Germinal center (tissue), 1 donor: ENCODE measurements at places on chromosomes 16 and 17.

- no peak for DNase-seq
These were observed 565 bp upstream of the XAF1 start for GRCh38 chr17:6755281-6755680.

- DNase-seq, result peak; percentile 18
These were observed 48.5 kb downstream of the NSRP1 start for GRCh38 chr17:30165147-30165546.

- no peak for DNase-seq
These were observed 231.0 kb downstream of the CBLN1 start for GRCh38 chr16:49050607-49051006.

- peak; percentile 89 for DNase-seq
These were observed at the start of gene TBC1D16 for GRCh38 chr17:80035687-80035936. Gene TBC1D16 (minus strand): TSS chr17:80035872. CDS start chr17:80013547, 22,325 bp downstream.

- DNase-seq, result no peak
These were observed 69.4 kb downstream of the MRC2 start for GRCh38 chr17:62696726-62697490.

DNA sequence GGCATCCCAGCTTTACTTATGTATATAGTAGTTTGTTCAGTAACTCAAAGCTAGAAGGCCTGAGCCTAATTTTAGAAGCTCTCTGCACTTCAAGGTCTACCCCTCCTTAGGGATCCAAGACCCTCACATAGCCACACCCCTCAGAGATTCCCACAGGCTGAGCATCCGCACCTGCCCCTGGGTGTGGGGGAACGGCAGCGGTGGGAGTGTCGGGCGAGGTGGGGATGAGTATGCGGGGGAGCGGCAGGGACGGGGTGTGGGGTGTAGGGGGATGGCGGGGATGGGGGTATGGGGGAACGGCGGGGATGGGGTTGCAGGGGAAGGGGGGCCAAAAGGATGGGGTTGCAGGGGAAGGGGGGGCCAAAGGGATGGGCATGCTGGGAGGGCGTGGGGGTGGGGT, 24.9 kb upstream of the BEAN1 start:
- no peak for DNase-seq

- no peak for DNase-seq
These were observed 4.4 kb downstream of the CD300E start for GRCh38 chr17:74619077-74619673.

DNA sequence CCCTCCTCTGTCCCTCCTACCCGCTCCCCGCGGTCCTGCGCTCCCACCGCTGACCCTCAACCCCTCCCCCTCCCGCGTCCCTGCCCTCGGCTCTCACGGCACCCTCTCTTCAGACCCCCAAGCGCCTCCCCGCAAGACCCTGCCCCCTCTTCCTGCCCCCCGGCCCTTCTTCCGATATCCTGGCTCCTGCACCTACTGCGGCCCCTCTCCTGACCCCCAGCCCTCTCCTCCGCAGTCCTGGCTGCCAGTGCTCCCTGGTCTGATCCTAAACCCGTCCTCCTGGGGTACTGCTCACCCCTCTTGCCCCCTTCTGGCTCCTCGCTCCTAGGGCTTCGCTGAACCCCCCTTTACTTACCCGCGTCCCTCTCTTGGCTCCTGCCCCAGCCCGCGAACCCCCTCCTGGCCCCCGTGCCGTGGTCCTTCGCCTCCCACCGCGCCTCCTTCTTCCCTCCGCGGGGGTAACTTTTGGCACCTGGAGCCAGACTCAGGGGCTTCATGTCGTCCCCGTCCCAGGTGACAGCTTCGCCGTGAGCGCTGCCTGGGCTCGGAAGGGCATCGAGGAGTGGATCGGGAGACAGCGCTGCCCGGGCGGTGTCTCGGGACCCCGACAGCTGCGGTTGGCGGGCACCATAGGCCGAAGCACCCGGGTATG, 839 bp downstream of the NKD1 start:
- DNase-seq, result no peak

DNA sequence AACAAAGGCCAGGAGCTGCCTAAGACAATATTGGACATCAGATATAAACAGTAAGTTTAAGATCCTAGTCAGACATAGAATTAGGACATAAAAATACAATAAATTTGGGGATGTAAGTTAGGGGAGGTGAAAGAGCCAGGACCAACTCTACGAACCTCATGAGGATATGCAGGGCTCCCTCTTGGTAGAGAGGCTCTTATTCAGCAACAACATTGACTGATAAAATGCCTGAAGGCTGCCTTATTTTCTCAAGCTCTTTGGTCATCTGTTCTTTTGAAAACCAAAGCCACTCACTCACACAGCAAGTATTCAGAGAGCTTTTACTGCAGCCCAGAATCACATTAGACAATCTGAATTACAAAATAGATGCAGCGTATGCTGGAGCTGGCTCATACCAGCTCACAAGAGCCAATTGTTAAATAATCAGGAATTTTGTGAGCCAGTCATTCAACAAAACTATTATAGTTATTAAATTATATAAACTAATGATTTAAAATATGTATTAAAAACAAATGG, 108.6 kb upstream of the CLEC3A start:
- no peak for DNase-seq

- DNase-seq, result no peak
These were observed 8.2 kb downstream of the ADORA2B start for GRCh38 chr17:15952916-15953790.

GRCh38 chr17:58534901-58535421, 20.5 kb upstream of the MTMR4 start:
- no peak for DNase-seq

DNA sequence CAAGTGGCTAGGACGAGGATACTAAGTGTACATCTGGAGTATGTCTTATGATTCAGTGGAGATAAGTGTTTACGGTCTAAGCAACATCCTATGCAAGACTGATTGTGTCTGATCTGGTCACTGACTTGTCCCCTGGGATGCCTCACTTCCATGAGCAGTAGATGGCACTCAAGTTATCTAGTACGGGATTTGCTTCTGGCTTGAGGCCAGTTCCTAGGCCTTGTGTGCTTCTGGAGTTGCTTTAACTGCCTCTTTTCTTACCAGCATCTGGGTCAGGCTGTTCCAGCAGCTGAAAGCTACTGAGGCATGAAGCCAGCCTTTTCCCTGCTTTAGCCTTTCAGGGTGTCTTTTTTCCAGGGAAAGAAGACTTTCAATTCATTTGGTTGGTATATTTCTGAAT, 23.0 kb downstream of the SUPT6H start:
- no peak for DNase-seq

GRCh38 chr17:50541716-50542688, 5.0 kb upstream of the SPATA20 start:
- peak; percentile 97 for DNase-seq

DNA sequence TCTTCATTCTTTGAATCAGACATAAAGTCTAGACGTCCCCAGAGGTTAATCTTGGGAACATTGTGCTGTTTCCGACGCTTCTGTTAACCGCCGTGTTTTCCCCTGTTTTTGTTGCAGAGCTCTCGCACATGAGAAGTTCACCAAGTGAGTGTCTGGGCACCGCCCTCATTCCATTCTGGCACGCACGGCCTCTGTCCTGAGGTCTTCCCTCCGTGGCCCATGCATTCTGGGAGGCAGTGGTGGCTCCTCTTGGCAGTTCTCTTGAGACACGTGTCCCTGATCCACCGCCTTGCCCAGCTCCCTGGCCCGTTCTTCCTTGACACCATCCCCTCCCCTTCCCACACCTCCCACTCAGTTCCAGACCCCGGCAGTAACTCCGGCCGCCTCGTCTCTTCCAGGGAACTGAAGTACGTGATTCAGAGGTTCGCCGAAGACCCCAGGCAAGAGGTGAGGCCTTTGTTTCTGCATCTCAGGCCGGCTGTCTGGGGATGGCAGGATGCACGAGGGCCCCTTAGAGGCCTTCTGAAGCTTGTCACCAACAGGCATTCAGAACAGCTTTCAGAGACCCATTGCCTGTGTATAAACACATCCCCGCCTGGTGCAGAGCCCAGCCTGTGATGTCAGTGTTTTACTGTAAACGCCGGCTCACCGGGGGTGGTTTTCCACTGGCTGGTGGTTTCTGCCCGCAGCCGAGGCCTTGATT, 85.9 kb upstream of the PLCG2 start:
- no peak for DNase-seq

DNA sequence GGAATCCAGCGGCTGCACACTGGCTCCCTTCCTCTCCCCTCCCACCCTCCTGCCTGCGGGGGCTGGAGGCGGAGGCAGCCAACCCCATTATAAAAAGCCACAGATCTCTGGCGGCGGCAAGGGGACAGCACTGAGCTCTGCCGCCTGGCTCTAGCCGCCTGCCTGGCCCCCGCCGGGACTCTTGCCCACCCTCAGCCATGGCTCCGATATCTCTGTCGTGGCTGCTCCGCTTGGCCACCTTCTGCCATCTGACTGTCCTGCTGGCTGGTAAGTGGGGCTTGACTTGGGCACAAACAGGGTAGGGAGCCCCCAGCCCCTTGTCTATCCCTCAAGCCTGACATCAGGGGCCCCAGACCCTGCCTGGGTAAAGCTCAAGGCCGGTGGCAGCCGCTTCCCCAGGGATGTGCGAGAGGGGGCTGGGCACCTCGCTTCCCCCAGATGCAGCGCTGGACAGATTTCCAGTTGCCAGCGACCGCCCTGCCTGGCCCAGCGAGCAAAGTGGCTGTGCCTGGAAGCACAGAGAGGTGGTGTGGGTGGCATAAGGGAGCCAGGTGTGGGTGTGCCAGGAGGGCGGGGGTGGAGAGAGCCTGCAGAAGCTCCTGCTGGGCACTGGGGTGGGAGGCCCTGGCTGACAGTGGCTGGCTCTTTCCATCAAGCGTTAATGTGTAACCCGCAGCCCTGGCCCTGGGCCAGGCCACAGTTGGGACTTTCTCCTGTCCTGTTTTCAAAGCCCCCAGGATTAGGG, at the start of gene CX3CL1:
CX3CL1 (plus strand) TSS at position 119 of the 745 bp plus-strand sequence; CDS start at position 198, 79 bp downstream.
- no peak for DNase-seq

GRCh38 chr17:4582101-4582501, 2.2 kb upstream of the SMTNL2 start:
- no peak for DNase-seq

DNA sequence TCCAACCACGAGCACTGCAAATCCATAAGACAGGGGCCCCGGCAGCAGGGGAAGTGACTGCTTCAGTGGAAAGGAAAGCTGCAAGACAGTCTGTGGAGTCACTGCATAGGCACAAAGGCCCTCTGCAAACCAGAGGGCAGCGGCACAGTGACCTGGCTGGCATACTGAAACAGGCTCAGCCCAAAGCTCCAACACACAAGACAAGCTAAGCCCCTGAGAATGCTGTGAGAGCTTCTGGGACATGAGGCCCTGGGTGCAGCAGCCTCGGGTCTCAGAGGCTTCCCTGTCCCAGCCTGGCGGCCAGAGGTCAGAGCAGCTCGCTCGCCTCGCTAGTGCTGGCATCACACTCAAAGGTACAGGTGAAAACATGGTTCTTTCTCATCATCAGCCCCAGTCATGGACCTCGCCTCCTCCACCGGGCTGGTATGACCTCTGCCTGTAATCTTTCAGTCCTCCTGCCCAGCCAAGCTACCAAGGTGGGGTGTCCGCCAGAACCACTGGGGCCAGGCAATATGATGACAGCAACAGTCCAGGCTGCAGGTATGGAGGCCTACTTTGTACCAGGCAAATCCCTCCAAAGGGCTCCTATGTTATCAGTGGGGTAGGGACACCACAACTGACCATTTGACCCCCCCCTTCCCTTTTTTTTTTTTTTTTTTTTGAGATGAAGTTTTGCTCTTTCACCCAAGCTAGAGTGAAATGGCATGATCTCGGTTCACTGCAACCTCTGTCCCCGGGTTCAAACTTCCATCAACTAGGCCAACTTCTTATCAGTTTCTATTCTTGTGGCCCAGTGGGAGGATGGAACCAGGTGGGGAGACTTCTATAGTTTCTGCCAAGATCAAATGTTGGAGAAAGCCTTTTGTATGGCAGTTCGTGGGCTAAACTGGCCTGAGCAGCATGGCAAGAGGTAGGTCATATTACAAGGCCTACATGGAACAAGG, 19.2 kb downstream of the ST3GAL2 start:
- no peak for DNase-seq

- peak; percentile 14 for DNase-seq
These were observed 59.4 kb upstream of the XYLT1 start for GRCh38 chr16:17529982-17530760.

DNA sequence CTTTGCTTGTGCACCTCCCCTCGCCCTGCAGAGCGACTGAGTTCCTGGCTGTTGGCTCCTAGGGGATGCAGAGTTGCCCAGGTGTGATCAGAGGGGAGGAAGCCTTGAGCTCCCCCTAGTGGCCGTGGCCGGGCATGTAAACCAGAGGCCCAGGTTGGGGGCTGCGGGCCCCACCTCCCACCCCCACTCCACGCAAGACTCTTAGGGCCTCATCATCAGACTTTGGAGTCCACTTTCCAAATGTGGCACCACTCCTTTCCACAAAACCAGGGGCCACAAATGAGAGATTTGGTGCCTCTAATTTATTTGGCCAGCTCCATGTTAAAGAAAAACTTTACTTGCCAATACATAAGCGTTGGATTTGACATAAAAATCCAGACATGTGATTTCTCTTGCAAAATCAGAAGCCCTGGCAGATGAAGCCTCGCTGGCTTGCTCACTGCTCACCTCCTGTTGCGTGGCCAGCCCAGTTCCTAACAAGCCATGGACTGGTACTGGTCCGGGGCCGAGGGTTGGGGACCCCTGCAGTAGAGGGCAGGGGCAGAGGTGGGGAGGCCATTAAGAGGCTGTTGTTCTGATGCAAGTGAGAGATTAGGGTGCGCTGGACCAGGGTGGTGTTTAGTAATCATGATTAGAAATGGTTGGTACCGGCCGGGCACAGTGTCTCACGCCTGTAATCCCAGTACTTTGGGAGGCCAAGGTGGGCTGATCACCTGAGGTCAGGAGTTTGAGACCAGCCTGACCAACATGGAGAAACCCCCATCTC, 28.7 kb upstream of the GAS7 start:
- DNase-seq, result peak; percentile 76

- DNase-seq, result no peak
These were observed 39.7 kb downstream of the B9D1 start for GRCh38 chr17:19322861-19323260.
